ENCODE measurements at places on chromosomes 5 and 9. TPM values are rescaled to one million over a fixed set of nuclear protein-coding genes. Genes with fewer than 3 reads are reported as not detected.

The PCDHGA7 gene
- polyA plus RNA-seq: not detected

The FAM169A gene
- polyA plus RNA-seq: 1.6 TPM

The NRARP gene
- polyA plus RNA-seq: not detected

The IFNA5 gene
- not detected for polyA plus RNA-seq

The EQTN gene
- 0.35 TPM for polyA plus RNA-seq
